Left renal cortex interstitium (tissue), 4 donors: ENCODE measurements at places on chromosomes 13 and 19.
A peak's percentile ranks its signal among the peaks of the same experiment; 100 is the strongest.

- DNase-seq: no peak
Observed at GRCh38 chr19:1836458-1837221, 11.6 kb downstream of the REXO1 start.

DNA sequence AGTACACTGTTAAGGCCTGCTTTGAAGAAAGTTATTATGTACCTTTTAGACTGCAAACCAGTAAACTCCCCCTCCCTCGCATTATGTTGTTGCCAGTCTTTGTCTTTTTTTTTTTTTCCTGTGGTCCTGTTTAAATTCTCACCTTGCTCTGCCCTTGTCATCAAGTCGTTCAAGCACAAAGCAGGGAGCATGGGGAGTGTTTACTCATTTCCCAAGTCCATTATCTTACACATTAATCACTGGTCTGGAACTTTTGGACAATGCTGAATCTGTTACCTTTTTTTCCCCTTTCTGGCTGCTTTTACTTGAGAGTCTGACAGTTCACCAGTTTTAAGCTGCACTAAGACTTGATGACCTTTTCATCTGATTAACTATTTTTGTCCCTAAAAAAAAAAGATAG lies 108.2 kb downstream of the DACH1 start:
- peak; percentile 37 for DNase-seq

- DNase-seq: no peak
Observed at GRCh38 chr13:73061473-73061872, 2.7 kb downstream of the KLF5 start.

DNA sequence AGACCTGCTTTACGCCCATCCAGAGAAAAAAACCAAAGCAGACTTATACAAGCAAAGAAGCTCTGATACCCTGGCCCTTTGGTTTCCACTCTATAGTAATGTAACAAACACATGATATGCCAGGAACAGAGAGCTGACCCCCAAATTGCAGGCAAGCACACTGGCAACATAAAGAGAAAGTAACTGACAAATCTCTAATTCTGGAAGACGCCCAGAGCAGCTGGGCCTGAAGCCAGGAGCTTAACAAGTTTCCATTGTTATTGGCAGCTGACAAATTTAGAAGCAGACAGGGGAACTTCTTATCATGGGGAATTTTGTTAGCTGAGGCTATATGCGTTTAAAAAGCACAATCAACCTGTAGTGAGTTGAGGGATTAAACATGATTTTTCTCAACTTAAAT lies 158.0 kb downstream of the DLEU7 start:
- DNase-seq: no peak

DNA sequence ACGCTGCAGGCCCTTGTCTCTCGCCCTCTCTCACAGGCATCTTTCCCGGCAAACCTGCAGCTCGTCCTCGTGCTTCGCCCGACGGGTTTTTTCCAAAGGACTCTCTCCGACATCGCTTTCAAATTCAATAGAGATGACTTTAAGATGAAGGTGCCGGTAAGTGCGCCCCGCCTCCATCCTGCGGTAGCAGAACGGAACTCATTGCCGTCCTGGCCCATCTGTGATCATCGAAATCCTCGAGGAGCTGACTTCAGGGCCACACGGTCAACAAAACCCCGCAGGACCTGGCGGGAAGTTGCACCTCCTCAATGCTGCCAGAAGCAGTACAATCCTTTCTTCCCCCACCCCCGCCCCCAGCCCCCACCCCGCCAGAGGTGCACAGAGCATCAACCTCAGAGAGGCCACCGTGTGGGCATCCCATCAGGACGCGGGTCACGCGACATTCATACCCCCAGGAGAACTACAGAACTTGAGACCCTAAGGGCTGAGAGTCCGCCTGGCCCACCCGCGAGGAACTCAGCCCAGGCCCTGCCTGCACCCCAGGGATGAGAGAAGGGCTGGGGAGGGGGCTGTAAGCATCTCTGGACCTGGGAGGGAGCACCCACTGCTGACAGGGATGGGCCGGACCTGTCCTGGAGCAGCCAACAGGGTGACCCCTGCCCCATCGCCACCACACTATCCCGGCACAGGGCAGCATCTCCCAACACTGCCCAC lies 44.9 kb upstream of the F7 start:
- no peak for DNase-seq

GRCh38 chr13:95298971-95299621 lies 2.2 kb downstream of the ABCC4 start:
- DNase-seq: no peak

DNA sequence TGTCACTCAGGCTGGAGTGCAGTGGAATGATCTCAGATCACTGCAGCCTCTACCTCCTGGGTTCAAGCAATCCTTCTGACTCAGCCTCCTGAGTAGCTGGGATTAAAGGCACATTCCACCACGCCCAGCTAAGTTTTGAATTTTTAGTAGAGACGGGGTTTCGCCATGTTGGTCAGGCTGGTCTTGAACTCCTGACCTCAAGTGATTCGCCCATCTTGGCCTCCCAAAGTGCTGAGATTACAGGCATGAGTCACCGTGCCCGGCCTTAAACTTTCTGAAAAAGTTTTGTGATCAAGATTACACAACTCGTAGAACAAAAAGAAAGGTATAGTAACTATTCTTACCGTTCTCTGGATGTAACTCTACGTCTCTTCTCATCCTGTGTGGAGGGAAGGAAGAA lies 21.2 kb downstream of the DNMT1 start:
- DNase-seq: no peak

GRCh38 chr19:3007975-3008374 lies 21.1 kb downstream of the TLE2 start:
- DNase-seq: no peak

GRCh38 chr13:39023761-39024160 lies 14.1 kb downstream of the PROSER1 start:
- no peak for DNase-seq

DNA sequence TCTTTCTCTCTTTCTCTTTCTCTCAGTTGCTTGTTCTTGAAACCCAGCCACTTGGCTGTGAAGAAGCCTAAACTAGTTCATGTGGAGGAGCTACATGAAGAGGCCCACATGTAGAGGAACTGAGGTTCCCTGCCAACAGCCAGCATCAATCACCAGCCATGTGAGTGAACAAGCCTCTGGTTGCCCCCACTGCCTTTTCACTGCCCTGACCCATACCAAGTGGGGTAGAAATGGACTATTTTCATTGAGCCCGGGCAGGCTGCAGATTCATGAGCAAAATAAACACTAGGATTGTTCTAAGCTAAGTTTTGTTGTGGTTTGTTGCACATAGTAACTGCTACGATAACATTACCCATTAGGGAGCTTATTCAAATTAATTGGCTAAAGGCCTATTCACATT lies 78.7 kb upstream of the FAM216B start:
- no peak for DNase-seq

- DNase-seq: no peak
Observed at GRCh38 chr19:43913383-43913782, 21.7 kb downstream of the ZNF45 start.

DNA sequence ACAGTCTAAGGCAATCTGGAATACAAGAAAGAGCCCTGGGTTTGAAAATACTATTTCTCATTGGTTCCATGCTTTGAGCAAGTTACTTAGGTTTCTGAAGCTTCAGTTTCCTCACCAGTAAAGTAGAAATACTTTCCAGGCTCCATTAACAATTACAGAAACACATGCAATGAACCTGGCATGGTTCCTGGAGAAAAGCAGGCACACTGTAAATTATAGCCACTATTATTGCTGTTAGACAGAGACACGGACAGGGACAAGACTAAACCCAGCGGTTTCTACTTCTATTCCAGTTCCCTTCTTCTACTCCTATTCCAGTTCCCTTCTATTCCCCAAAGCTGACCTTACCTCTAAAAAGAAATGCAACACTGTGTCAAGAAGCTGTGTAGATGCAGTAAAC lies 41.2 kb downstream of the MIPEP start:
- DNase-seq: no peak
